ENCODE measurements at places on chromosomes 11 and 22.

DNA sequence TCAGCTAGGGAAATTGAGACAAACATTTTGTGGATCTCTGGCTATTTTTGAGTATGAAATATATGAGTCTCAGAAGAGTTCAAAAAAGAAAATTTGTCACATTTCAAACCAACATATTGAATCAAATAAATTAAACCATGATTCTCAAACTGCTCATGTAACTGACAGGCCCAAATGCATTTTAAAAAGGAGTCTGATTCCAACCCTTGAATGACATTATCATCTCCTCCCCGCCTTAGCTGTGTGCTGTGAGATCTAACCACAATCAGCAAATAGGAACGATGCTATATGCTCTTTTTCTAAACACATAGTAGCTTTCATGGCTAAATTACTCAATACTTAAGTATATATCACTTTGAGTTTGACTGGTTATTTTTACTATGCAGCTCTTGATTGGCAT is 57.1 kb downstream of the EFCAB6 start:
- no peak for DNase-seq

GRCh38 chr22:26812731-26813130 is 155.3 kb downstream of the MIAT start:
- DNase-seq = no peak

DNA sequence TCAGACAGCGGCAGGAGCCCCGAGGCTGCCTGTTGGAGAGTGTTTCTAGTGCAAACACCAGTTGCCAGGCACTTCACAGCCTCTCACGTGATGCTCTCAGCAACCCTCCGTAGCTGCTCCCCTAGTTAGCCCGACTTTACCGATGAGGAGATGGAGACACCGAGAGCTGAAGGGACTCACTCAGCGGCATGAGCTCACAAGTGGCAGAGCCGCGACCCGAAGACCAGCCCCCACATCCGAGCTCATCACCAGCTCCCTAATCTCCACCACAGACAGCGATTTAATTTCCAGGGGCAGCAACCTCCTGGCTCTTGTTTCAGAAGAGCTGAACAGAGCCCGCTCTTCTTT is 28.7 kb upstream of the RTL6 start:
- no peak for DNase-seq

DNA sequence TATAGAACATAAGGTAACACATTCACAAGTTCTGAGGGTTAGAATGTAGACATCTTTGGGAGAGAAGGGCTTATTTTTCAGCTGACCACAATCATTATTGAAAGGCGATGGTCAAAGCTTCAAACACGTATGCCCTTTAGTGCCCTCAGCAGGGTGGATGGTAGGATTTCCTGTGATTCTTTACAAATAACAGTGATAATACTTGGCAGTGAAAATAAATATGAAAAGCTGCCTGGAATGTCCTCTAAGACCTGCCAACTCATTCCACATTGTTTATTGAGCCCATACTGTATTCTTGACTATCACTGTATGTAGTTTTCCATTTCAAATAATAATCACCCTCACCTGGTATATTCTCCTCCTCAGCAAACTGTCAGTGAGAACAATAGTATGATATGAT is 13.7 kb upstream of the MPEG1 start:
- DNase-seq = no peak

DNA sequence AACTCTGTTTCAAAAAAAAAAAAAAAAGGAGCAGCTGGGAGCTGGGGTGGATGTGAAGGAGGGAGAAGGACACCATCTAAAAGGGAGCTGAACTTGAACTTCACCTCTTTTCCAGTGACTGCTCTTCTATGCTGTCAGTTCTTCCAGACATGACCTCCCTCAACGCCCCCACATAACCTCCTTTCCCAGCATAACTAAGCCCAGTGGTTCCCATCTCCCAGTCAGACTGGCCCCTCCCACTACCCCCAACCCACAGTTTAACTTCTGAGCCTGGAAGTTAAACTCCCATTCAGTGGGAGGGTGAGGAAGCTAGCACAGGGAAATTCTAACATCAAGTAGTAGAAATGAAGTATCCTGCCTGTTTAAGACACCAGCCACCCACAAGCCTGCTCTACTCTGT is 1.8 kb downstream of the ARHGAP1 start:
- DNase-seq = no peak

Data from stimulated activated CD8-positive, alpha-beta memory T cell treated with anti-CD3 and anti-CD28 coated beads, Interleukin-2, amount 100 ng/mL, for 1 hour (primary cell).